ENCODE measurements at places on chromosomes 3 and 15. TPM values are rescaled to one million over a fixed set of nuclear protein-coding genes. Genes with fewer than 3 reads are reported as not detected.

DNA sequence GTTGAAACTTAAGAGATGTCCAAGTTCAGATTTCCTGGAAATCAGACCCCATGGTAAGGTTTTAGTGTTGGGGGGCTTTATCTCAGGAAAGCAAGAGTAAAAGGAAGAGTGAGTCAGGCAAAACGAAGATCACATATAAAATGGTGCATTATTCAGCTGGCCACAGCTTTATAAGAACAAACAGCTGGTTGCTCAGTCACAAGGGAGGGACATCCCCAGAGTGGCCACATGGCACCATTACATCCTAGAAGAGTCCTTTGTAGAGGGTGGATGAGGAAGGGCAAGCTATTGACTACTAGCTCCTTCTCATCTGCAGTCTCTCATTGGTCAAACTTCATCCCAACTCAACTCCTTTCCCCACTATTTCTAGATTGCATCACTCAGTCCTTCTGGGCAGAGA is 68.3 kb upstream of the COL8A1 start:
- no peak for DNase-seq

- no peak for DNase-seq
Observed at GRCh38 chr3:126523745-126524428, at the start of gene CHST13. Gene CHST13, plus strand, starts transcription at chr3:126524155. Its CDS starts 178 bp downstream, at chr3:126524333.

- DNase-seq, result no peak
Observed at GRCh38 chr3:113234028-113234427, 22.7 kb downstream of the BOC start.

DNA sequence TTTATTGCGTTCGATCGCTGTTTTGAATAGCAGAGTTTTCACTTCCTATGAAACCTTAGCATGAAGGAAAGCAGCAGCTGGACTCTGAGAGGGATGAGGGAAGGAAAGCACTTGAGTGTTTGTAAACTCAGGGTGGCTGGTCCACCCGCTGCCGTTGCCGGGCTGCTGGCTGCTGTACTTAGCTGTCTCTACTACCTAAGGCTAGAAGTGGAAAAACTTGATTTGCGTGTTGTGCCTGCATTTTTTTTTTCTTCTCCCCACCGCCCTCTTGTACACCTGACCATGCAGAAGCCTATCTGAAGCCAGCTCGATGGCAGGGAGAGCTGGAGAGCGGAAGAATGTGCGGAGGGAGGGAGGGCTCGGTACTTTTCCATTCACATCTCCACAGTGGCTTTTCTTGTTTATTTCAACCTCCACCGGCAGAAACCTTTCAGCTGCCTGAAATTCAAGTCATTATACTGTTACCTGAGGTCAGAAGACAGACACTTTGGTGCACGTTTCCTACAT is 4.8 kb upstream of the BCL6 start:
- DNase-seq, result no peak

- DNase-seq, result no peak
Observed at GRCh38 chr15:70387993-70388392, 290.3 kb upstream of the TLE3 start.

- DNase-seq, result no peak
Observed at GRCh38 chr3:23667536-23668429, 138.0 kb upstream of the UBE2E1 start.

GRCh38 chr3:141853081-141853601 is 23.3 kb upstream of the ATP1B3 start:
- no peak for DNase-seq

- DNase-seq, result no peak
Observed at GRCh38 chr3:40620151-40620550, 95.4 kb downstream of the ZNF621 start.

- no peak for DNase-seq
Observed at GRCh38 chr3:70832834-70833205, 520.4 kb upstream of the MDFIC2 start.

DNA sequence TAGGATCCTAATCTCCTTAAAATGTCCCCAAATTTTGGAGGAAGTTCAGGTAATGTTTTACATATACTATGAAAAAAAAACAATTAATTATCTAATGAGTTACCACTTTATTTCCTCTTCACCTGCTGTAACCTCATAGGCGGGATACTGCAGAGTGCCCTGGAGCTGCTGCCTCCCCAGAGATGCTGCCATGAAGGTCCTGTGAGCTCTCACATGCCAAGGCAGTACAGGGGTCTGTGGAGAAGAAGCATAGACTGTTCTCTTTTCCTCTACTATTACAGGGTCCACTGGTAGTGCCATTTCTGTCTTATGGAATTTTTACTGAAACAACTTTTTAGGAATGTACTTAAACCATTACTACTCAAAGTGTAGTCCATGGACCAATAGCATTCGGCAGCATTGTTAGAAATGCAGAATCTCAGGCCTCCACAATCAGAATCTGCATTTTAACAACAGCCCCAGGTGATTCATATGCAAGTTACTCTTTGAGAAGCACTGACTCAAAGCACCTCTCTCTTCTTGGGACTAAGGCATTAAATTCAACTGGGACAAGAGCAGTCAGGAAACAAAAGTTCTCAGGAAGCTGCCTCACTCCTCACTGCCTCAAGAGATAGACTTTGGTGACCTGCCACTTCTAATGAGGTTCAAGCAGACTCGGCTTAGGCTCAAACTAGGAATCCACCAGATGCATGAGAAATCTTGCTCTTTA is 30.3 kb upstream of the CPOX start:
- no peak for DNase-seq

DNA sequence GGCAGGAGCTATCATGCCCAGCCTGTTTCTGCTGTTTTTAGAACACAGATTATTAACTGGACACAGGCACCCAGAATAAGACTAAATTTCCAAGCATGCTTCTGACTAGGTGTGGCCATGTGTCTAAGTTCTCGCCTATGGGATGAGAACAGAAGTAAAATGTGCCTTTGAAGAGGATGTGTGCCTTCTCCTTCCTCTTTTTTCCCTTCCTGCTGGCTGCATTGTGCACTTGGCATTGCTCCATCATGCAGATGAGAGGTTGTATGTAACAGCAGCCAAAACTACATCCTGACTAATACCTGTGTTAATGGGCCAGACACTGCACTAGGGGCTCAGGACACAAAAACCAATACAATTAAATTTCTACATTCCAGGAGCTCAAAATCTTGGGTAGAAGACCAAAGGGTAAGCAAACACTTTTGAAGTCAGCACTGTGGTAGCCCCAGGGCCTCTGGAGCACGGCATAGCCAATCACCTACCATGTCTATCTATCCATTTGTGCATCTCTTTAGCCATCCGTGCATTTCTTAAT is 40.9 kb upstream of the RNU6-1 start:
- DNase-seq, result no peak

DNA sequence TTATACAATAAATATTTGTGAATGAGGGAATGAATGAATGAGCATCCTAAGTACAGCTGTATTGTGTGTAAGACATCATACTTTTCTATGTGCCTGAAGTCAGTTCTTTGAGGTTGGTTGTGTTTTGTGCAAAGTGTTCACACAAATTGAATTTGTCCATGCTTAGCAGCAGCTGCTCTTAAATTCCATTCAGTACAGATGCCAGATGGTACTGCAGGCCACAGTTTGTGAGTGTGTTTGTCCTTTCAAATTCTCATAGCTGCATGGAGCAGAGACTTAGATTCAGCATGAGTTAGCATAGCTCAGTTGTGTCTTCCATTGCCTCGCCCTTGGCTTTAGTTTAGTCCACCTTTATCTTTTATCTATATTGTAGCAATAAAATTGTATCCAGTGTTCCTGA is 3.8 kb upstream of the ZNF385D start:
- DNase-seq, result no peak

DNA sequence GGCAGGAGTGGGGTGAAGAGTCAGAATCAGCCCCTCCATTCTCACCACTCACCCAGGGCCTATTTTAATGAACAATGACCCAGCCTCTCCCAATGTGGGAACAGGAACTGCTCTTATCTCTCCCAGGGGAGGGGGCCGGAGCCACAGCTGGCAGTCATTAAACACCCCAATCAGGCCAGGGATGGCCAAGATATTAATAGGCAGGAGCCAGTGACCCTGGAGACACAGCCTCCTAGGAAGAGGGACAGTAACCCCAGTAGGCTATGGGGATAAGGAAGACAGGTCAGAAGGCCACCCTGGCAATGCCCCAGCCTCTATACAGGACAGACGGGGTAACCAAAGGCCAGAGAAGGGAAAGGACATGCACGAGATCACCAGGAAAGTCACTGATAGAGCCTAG is 38.6 kb downstream of the VIPR1 start:
- no peak for DNase-seq

- peak; percentile 30 for DNase-seq
Observed at GRCh38 chr3:25548836-25549235, 115.9 kb downstream of the TOP2B start.

DNA sequence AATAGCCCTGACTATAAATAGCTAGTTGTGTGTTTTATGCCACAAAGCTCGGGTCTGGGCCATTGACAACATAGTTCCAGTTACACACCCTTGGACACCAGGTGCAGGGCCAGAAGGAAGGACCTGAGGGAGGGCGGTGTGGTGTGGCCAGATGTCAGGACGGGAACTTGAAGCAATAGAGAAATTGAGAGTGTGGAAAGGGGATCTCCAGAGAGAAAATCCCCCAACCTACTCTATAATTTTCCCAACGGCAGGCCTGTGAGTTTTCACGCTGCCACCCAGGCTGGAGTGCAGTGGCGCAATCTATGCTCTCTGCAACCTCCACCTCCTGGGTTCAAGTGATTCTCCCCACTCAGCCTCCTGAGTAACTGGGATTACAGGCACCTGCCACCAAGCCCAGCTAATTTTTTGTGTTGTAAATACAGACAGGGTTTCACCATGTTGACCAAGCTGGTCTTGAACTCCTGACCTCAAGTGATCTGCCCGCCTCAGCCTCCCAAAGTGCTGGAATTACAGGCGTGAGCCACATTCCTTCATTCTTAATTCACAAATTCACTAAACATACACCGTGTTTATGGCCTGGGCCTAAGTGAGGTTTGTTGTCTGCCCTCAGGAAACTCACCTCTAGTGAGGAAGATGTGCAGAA is 70.8 kb upstream of the KLF13 start:
- DNase-seq, result no peak

DNA sequence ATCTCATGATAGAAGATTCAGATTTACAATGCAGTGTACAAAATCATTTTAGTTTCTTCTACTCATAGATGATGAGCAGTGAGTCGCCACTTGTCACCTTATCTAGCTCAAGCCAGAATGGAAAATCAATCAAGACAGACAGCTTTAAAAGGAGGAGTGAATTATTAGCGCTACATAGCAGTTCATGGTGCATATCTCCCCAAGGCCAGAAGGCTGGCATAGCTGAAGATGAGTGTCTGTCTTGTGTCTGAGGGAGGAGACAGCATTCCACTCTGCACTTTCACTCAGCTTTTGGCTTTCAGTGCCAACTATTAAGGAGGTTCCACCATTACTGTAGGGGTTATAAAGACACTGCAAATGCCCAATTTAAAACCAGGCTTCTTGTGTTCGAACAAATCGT is 804.1 kb upstream of the LMCD1 start:
- DNase-seq, result no peak

- no peak for DNase-seq
Observed at GRCh38 chr15:59611276-59612260, at the start of gene GCNT3. Gene GCNT3, plus strand, starts transcription at chr15:59611783. Its CDS starts 6,456 bp downstream, at chr15:59618239.

- DNase-seq, result no peak
Observed at GRCh38 chr3:66407611-66408218, 93.1 kb downstream of the LRIG1 start.

GRCh38 chr3:55690726-55691125 is 203.6 kb upstream of the WNT5A start:
- no peak for DNase-seq

GRCh38 chr15:40747685-40748631 is 7.1 kb downstream of the RMDN3 start:
- no peak for DNase-seq

DNA sequence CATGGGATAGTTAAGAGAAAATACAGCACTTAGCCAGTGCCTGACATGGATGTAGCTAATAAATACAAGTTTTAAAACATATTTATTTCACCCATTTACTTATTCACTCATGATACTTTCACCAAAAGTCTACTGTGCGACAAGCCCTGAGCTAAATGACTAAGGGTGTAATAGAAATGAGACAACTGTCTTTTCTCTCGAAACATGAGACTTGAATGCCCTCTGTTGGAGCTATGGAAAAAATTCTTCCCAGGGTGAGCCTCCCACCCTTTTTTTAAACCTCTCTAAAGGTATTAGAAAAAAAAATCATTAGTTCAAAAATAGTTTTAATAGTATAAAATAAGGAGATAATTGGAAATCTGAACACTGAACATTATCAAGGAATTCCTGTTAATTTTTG is 24.3 kb upstream of the RPL14 start:
- no peak for DNase-seq

GRCh38 chr3:42505849-42506410 is 3.5 kb downstream of the VIPR1 start:
- no peak for DNase-seq

The PAQR5 gene
- total RNA-seq, result 0.07 TPM

The HYKK gene
- 2.6 TPM for total RNA-seq

The RNU5B-1 gene
- not detected for total RNA-seq

The MAGEL2 gene
- total RNA-seq, result under 0.01 TPM

The ADAMTSL3 gene
- total RNA-seq, result not detected

The MYO1E gene
- total RNA-seq, result 117 TPM

Data from pulmonary artery endothelial cell (primary cell).